Stimulated activated CD4-positive, alpha-beta T cell treated with anti-CD3 and anti-CD28 coated beads, Interleukin-12 subunit alpha, Interleukin-12 subunit beta, amount 100 ng/mL, for 24 hours (primary cell): ENCODE measurements at places on chromosomes 1 and 21.

DNA sequence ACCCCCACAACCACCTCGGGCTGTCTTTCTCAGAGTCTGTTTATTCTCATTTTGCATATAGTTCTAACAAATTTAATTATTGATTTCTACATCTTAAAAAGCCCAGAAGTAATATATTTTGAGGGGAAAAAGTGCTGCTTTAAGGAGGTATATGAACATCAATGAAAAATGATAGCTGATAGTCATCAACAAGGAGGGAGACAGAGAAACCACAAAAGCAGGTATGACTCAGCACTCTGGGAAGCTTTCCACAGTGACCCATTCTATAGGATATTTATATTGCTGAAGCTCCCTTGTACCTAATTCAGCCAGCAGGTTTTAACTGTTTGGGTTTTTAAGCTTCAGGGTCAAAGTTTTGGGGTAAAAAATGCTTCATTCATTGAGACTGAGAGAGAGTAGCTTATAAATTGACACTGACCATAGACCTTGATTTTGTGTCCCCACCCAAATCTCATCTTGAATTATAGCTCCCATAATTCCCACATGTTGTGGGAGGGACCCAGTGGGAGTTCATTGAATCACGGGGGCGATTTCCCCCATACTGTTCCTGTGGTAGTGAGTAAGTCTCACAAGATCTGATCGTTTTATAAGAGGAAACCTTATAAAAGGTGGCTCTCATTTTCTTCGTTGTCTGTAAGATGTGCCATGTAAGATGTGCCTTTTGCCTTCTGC lies 27.4 kb downstream of the VANGL1 start:
- no peak for DNase-seq

- no peak for DNase-seq
Measured at GRCh38 chr1:245546875-245547274, 392.1 kb downstream of the KIF26B start.

DNA sequence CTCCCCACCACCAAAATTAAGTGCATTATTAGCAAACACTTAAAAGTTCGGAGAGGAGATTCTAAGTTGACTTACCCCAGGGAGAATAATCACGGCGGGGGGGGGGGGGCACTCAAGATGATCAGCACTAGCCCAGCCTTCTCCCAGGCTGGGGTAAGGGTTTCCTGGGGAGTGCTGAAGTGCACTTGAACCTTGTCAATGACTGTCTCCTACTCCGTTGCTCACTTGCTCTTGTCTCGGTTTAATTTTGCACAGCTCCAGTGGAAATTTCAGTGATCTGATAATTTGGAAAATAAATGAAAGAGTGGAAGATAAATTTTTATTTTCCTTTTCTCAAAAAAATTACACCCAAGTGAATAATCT lies 59.2 kb downstream of the PBX1 start:
- DNase-seq, result no peak

DNA sequence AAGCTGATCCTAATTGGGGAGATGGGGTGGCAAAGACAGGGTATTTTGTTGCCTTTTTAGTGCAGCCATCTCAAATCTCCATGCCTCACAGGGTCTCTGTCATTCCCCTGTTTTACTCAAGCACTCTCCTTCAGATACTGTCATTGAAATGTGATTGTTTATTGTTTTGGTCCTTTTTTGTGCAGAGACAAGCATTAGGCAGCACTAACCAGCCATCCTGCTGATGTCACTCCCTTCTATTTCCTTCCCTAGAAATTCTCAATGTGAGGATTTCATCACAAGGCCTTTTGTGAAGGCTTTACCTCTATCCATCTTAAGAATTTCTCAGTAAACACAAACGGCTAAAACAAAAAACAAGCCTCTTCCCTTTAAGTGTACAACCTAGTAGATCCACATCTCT lies 34.7 kb downstream of the OR10J5 start:
- DNase-seq, result no peak

GRCh38 chr1:216258856-216259255 lies 164.4 kb downstream of the USH2A start:
- DNase-seq, result no peak

DNA sequence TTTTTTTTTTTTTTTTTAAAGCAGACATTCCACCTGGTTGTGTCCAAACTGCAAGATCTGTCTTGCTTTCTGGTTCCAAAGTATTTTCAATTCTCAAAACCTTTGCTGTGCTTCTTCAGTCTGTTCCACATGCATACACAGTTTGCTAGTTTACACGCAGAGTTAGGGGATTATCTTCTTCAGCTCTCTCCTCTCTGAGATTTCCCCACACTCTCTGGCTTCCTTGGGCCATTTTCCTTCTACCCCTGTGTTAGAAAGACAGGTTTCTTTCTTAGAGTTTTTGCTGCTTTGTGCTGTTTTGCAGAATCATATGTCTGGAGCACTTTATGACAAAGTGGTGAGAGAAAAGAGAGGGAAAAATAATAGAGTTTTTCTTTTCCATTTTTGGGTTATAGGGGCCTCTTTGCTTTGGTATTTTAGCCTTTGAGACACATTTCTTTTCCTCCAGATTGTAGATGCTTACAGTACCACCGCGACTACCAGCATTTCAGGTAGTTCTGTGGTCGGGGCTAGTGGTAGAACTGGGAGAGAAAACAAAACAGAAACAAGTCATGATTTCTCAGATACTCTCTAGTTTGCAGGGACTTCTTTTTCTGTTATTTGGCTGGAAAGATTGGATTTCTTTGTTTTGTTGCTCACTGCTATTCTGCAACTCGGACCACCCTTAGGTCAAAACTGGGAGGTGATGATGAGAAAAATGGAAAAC lies 66.3 kb downstream of the RABGAP1L start:
- no peak for DNase-seq
